Osteoblast (primary cell): ENCODE measurements at places on chromosomes 3 and 15. TPM values are rescaled to one million over a fixed set of nuclear protein-coding genes. Genes with fewer than 3 reads are reported as not detected.

- H3K27me3 ChIP-seq, result no peaks in the 10 kb centered on the region
- H3K36me3 ChIP-seq, result peaks cover 25% of the 10 kb centered on the region
- H3K27ac ChIP-seq, result no peak overlapping the region
- DNase-seq, result no peak
- H3K4me3 ChIP-seq, result no peak overlapping the region
These were observed 7.4 kb upstream of the SNX22 start for GRCh38 chr15:64144192-64144564.

- H3K4me3 ChIP-seq, result no peak overlapping the region
- peaks cover 15% of the 10 kb centered on the region for H3K27me3 ChIP-seq
- H3K27ac ChIP-seq, result no peak overlapping the region
- H3K36me3 ChIP-seq, result no peaks in the 10 kb centered on the region
These were observed 160.5 kb downstream of the KLF13 start for GRCh38 chr15:31486906-31487695.

- no peaks in the 10 kb centered on the region for H3K27me3 ChIP-seq
- H3K27ac ChIP-seq, result no peak overlapping the region
- H3K4me3 ChIP-seq, result no peak overlapping the region
- DNase-seq, result no peak
- no peaks in the 10 kb centered on the region for H3K4me1 ChIP-seq
These were observed 50.1 kb upstream of the CMC1 start for GRCh38 chr3:28191363-28191762.

- no peak overlapping the region for H3K4me3 ChIP-seq
- no peaks in the 10 kb centered on the region for H3K36me3 ChIP-seq
- H3K27ac ChIP-seq, result no peak overlapping the region
- H3K4me1 ChIP-seq, result peaks cover 8% of the 10 kb centered on the region
These were observed 86.7 kb downstream of the RPLP1 start for GRCh38 chr15:69539345-69539744.

GRCh38 chr3:123629747-123630047 is 44.8 kb upstream of the HACD2 start:
- H3K27ac ChIP-seq, result no peak overlapping the region
- peaks cover 8% of the 10 kb centered on the region for H3K4me1 ChIP-seq
- peaks cover 68% of the 10 kb centered on the region for H3K36me3 ChIP-seq
- no peaks in the 10 kb centered on the region for H3K27me3 ChIP-seq
- no peak overlapping the region for H3K4me3 ChIP-seq

DNA sequence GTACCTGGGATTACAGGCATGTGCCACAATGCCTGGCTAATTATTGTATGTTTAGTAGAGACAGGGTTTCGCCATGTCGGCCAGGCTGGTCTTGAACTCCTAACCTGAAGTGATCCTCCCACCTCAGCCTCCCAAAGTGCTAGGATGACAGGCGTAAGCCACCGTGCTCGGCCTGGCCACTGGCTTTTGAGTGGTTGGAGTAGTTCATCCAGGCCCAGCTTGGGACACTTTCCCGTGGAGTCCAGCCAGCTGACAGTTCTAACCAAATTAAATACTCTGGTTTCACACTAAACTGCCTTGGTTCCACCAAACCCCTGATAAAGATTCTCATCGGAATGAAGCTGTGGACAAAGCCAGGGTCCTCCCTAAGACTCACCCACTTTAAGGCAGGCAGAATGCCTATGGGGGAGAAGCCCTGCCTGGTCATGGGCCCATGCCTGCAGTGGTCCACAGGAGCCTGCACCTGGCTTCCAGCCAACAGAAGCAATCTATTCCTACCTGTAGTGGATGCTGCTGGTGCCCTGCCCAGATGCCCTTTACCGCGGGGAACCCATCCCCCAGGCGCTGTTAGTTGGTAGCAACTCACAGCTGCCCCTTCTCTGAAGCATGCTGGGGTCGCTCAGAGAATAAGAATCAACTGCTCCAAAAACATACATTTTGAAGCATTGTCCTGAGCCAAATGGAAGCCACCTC is 5.2 kb upstream of the SLC28A1 start:
- H3K27ac ChIP-seq, result no peak overlapping the region
- H3K27me3 ChIP-seq, result no peaks in the 10 kb centered on the region
- H3K4me3 ChIP-seq, result no peak overlapping the region
- DNase-seq, result no peak
- H3K36me3 ChIP-seq, result no peaks in the 10 kb centered on the region

DNA sequence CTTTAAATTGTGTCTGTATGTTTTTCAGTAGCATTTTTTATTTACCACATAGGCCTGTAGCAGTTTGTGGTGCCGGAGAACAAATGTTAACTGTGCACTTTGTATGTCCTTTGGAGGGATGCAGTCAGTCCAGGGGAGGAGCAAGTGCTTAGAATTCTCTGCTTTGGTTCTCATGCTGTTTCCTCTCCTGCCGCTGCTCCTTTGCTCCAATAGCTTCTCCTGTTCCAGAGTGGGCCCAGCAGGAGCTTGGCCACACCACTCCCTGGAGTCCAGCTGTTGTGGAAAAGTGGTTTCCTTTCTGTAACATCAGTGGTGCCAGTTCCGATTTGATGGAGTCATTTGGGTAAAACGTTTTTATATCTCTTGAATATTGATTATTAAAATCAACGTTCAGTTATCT is 16.6 kb downstream of the TICRR start:
- no peak overlapping the region for H3K27ac ChIP-seq
- no peak for DNase-seq
- no peak overlapping the region for H3K4me3 ChIP-seq
- peaks cover 6% of the 10 kb centered on the region for H3K36me3 ChIP-seq

The ATP13A4 gene
- total RNA-seq, result 0.29 TPM in 1 of 2 replicates, not detected in the other

The CDC25A gene
- total RNA-seq, result 0.88 and 1.1 TPM in 2 replicates
